ENCODE measurements at places on chromosomes 4 and X. TPM values are rescaled to one million over a fixed set of nuclear protein-coding genes. Genes with fewer than 3 reads are reported as not detected.

DNA sequence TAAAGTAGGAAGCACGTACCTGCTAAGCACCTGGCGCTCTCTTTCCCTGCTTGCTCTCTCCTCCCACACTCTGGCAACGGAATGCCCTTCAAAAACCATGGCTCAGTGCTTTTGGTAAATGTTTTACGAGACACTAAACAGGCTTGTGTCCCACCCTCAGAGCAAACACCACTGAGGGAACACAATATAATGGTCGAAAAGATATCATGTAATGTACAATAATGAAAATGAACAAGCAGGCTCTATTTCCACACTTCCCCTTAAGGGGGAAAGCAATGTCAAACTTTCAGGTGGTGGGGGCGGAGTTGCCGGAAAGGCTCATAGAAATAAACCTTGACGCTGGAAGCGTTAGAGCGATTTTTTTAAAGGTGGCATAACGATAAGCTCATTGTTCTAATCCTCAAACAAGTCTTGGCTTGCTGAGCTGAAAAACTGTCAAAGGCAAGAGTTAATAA, 115.1 kb downstream of the RBM47 start:
- ATAC-seq = no peak

- ATAC-seq = no peak
Measured at GRCh38 chr4:86757468-86757867, 91.7 kb downstream of the SLC10A6 start.

The VCX3A gene
- total RNA-seq = not detected

GRCh38 chrX:81866873-81867272, 665.0 kb downstream of the SH3BGRL start:
- no peak for ATAC-seq

- ATAC-seq = no peak
Measured at GRCh38 chr4:110128029-110128428, 70.4 kb downstream of the ELOVL6 start.

The EIF4E gene
- total RNA-seq = 92.2 TPM

DNA sequence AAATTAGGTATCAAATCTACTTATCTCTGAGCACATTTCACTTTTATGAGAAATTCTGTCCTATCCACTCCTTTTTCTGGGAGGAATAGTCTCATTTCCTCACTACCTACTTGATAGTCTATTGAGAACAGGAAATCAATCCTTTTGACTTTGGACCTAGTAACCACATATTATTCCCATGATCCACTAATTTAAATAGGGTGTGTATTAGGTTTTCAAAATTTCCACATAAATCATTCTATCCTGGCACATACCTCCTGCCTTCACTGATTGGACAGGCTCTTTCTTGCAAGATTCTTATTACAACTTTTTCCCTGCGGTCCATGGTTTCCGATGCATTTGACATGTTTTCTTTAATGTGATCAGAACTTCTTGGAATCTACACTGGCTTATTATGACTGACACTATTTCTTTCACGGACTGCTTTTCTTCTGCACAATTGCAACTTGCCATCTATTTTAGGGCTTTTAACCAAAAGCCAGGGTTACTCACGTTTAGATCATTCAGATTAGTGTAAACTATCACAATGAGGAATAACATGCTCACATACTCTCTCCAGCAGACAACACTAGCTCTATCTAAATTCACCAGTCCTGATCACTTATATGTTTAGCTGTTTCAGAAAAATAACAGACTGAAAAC, 419.9 kb upstream of the SLIT2 start:
- ATAC-seq = no peak

GRCh38 chr4:167234316-167234881, at the start of gene SPOCK3:
TSS of gene SPOCK3 (minus strand) at chr4:167234494.
- ATAC-seq = no peak

DNA sequence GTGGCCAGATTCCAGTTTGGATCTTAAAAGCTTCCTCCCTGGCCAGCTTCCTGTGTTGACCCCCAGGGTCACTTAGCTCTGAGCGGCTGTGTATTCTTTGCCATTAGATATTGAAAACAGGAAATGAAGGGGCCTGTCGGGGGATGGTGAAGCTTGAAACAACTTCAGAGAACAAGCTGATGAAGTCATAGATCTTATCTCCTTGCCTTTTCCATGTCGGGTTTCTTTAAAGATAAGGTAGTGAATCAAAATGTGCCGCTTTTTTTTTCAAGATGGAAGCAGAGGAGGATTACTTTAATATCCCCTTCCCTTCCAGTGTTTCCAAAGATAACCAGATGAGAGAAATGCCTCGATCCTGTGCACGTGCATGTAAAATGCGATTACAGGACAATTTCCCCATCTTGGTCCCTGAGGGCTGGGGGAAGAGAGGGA, 508.5 kb downstream of the MID1IP1 start:
- no peak for ATAC-seq

- ATAC-seq = no peak
Measured at GRCh38 chrX:7117587-7117986, 29.9 kb upstream of the STS start.

The PLXNB3 gene
- 1.5 TPM for total RNA-seq

The EXOC1L gene
- total RNA-seq = 0.96 TPM

DNA sequence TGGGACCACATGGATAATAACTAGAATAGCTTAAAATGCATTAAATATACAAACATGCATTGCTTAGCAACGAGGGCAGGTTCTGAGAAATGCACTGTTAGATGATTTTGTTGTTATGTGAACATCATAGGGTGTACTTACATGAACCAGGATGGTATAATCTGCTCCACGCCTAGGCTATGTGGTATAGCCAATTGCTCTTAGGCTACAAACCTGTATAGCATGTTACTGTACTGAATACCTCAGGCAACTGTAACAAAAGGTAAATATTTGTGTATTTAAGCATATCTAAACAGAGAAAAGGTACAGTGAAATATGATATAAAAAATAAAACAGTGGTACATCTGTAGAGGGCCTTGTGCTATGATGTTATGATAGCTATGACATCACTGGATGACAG, 169.2 kb upstream of the IL15 start:
- no peak for ATAC-seq
